ENCODE measurements at places on chromosomes 7 and 10. TPM values are rescaled to one million over a fixed set of nuclear protein-coding genes. Genes with fewer than 3 reads are reported as not detected.
A peak's percentile ranks its signal among the peaks of the same experiment; 100 is the strongest.

The TRIM73 gene
- 4.4 TPM for total RNA-seq

- H3K4me3 ChIP-seq, result peak overlapping the region; percentile 70
- DNase-seq, result peak; percentile 61
- H3K36me3 ChIP-seq, result no peaks in the 10 kb centered on the region
- peaks cover 24% of the 10 kb centered on the region for H3K27me3 ChIP-seq
- peak overlapping the region; percentile 96 for H3K27ac ChIP-seq
- H3K4me1 ChIP-seq, result peaks cover 30% of the 10 kb centered on the region
Observed at GRCh38 chr7:27139334-27140125, 4.0 kb downstream of the HOXA5 start.

The EPHB4 gene
- 117 TPM for total RNA-seq

The ZMYND11 gene
- total RNA-seq, result 82.3 TPM

- H3K4me3 ChIP-seq, result no peak overlapping the region
- DNase-seq, result peak; percentile 76
- H3K27me3 ChIP-seq, result no peaks in the 10 kb centered on the region
- no peaks in the 10 kb centered on the region for H3K36me3 ChIP-seq
- H3K4me1 ChIP-seq, result no peaks in the 10 kb centered on the region
Observed at GRCh38 chr7:130149281-130150139, 55.7 kb downstream of the TMEM209 start.

The SEMA4G gene
- 6.7 TPM for total RNA-seq

DNA sequence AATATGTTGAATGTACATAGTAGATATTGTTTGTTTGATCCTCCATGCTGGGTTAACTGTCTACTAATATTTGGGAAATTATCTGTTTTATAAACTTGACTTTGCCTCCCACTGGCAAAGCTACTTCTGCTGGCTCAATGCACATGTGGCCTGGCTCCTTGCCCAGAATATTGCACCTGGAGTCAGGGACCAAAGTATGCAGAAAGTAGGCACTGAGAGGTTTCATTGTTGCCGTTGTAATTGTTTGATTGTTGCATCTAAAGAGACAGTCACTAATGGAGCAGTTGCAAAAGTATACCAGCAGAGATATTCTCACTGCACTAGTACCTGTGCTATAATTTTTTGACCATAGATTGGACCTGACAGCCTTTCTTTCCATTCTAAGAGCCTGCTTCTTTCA lies 137.8 kb upstream of the CNTNAP2 start:
- H3K27ac ChIP-seq, result no peak overlapping the region
- H3K27me3 ChIP-seq, result no peaks in the 10 kb centered on the region
- no peak overlapping the region for H3K4me3 ChIP-seq

DNA sequence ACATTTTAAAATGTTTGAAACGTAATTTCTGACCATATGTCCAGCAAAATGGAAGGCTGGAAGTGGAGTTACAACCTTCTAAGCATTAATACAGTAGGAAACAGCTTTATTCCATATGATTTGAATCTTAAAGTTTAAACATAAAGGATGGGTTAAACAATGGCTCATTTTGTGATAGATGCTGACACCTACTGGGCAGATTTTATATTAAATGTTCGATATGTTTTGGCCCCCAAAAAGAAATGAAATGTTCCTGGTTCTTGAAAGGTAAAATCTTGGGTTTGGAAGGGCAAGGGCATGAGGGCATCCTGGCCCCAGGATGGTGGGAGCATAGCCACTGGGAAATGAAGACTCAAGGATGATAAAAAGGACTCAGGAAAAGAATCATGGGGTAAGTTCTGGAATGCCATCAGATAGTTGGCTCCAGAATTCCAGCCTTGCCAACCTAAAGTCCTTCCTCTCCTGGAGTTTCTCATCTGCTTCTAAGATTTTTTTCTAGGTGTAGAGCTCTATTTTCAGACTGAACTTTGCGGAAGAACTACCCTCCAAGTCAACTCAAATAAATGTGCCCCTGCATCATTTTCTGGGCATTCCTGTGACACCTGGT lies 34.6 kb upstream of the SLC35G1 start:
- no peaks in the 10 kb centered on the region for H3K27me3 ChIP-seq
- no peak for DNase-seq
- no peak overlapping the region for H3K4me3 ChIP-seq
- H3K4me1 ChIP-seq, result no peaks in the 10 kb centered on the region

DNA sequence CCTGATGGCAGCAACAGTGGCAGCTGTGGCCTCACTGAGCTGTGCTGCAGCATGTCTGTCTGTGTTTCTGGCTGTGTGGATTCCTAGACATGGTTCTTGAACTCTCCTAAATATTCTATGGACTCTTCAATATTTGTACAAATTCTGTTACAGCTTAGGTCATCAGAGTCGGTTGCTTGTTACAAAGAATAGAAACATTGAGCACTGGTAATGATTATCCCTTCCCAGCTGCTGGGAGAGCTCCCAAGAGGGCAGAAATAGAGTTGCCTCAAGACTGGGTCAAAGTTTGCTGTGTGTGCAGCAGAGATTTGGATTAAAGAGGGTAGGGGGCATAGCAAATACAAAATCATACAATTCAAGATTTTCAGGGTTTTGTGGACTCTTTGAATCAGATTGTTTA lies 337.1 kb upstream of the AKR1E2 start:
- no peak overlapping the region for H3K4me3 ChIP-seq
- DNase-seq, result no peak
- H3K27me3 ChIP-seq, result no peaks in the 10 kb centered on the region
- no peaks in the 10 kb centered on the region for H3K36me3 ChIP-seq
- no peak overlapping the region for H3K27ac ChIP-seq

DNA sequence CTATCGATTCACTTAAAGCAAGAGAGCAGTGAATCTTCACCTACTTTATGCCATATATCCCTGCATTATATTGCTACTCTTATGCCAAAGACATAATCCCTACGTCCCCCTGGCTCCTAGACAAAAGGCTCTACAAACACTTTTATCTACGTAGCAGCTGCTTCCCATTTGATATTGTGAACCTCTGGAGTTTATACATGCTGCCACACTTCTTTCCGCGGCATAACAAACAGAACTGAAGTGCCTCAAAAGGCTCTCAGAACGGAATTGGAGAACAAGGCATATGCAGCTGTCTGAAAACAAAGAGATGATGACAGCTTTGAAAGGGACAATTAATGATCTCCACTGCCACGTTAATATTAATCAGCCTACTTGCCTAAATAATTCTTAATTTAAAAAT lies 985.6 kb upstream of the LRRN3 start:
- H3K4me1 ChIP-seq, result no peaks in the 10 kb centered on the region
- H3K27me3 ChIP-seq, result no peaks in the 10 kb centered on the region
- H3K36me3 ChIP-seq, result no peaks in the 10 kb centered on the region
- no peak for DNase-seq
- no peak overlapping the region for H3K4me3 ChIP-seq
- H3K27ac ChIP-seq, result no peak overlapping the region

The CDNF gene
- 0.61 TPM for total RNA-seq

DNA sequence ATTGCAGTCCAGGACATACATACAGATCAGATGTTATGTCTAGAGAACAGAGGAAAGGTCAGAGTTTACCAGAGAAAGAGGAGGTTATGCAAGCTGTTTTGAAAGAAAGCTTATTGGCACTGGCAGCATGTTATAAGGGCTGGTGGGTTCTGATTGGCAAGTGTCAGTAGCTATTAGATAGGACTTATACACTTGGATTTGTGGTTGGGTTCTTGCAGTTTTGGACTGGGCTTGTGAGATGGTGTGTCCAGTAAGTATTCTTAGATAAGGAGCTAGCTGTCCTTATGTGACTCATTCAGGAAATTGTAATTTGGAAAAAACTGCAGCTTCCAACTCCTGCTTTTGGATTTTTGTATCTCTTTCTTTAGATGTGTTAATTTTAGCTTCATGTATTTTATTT lies 130.7 kb upstream of the NAMPT start:
- no peak for DNase-seq
- no peak overlapping the region for H3K4me3 ChIP-seq
- no peaks in the 10 kb centered on the region for H3K36me3 ChIP-seq
- H3K27me3 ChIP-seq, result no peaks in the 10 kb centered on the region
